CD4-positive, alpha-beta T cell treated with Interleukin-10 for 1 hour (primary cell): ENCODE measurements at places on chromosomes 4 and X.

GRCh38 chr4:89285745-89286144 is 21.9 kb downstream of the GPRIN3 start:
- DNase-seq: no peak

- DNase-seq: no peak
Measured at GRCh38 chr4:88599298-88599697, 7.0 kb downstream of the HERC3 start.

GRCh38 chr4:109398928-109399327 is 34.7 kb upstream of the SEC24B start:
- DNase-seq: no peak

DNA sequence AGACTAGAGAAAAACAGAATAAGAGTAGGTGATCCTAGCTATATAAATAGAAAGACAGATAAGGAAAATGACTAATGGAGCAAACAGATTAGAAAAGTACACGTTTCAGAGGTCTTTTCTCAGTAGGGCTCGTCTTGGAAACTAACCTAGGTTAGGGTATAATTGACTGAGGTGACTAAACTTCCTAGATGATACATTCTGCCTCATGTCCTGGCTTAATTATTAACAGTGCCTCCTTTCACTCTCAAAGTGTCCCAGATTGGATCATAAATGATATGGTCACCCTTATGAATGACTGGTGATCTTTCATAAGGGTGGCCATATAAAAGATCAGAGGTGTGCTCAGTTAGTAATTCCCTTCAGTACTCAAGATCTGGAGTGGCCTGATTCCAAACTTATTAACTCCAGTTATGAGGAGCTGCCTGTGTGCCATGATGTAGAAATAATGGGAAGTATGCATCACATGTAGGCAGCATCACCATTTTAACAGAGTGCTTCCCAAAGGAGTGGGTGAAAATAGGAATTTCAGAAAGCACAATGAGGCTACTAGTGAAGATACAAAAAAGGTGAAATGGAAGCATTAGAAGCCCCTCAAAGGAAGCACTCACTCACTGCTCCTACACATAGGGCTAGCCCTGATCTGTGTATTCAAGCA is 14.7 kb upstream of the GRIA3 start:
- DNase-seq: no peak

GRCh38 chrX:68675571-68675970 is 28.1 kb downstream of the STARD8 start:
- DNase-seq: no peak
